ENCODE measurements at places on chromosomes 12 and 14. TPM values are rescaled to one million over a fixed set of nuclear protein-coding genes. Genes with fewer than 3 reads are reported as not detected.

STYK1 gene
- total RNA-seq = 0.37 TPM

GRCh38 chr14:23568600-23569331 lies 1.2 kb upstream of the AP1G2 start:
- DNase-seq = peak; percentile 66

DNA sequence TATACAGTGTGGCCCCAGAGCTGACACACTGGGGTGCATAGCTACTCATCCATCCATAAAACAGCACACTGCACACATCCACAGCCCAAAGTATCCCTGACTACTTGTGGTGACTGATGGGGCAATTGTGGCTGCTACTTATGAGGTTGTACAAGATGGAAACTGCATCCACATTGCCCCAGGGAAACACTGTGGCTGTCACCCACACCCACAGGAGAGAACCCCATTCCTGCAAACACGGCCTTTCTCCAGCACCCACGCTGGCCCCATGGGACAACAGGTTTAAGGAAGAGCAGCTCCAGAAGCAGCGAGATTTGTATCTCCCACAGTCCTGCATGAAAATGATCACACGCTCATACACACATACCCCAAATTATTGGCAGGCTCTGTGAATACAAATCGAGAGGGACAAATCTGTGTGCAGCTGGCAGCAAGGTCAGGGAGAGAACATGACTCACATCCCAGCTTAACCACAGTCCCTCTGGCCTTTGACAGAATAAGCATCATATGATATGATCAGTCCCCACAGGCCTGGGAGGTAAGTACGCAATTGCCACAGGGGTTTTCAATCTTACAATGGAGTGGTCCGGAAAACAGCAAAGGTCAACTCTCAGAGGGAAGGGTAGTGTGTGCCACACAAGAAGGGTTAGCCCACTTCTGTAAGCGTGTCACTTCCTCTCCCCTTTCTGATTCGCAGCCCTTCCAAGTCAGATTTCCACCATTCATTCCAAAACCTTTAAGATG lies 61.9 kb downstream of the ESR2 start:
- no peak for DNase-seq

DNA sequence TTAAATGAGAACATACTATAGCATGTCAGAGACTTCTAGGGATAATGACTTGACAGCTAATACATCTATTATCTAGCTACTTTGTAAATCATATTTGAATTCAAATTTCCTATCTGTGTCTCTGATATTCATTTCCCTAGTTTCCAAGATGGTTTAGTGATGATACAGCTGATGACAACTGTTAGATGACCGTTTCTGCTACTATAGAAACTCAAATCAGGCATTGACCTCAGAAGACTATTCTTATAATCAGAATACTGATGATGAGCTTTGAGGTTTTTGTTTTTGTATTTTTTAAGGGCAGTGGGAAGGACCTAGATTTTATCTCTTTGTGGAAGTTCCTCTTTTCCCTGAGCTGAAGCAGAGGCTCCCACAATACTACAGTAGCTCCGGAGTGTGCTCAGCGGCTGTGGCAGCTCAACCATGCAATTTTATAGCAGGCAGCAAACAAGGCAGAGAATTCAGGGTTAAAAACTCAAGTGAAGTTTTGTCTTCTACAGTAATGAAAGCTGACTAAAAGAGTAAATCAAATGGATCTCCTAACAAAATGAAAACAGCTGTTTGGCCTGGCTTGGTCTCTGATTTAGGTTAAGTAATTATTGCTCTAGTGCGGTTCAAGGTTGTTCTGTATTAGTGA lies 145.1 kb downstream of the SLC25A21 start:
- DNase-seq = no peak

DNA sequence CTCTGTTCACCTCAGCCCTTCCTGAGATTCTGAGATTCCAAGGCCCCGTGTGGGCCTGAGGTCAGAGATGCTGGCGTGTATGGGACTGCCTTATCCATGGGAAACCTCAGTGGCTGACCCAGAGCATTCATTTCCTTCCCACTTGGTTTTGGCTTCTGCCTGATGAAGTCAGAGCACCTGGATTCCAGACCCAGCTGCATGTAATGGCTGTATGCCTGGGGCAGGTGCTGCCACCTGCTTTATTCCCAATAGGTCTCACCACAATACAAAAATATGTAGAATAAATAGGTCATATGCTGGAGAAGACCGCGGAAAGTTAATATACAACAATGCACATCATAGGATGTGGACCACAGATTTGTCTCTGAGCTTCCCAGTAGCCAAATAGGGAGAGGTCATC lies 25.6 kb downstream of the FIGNL2 start:
- DNase-seq = no peak

CAPZA3 gene
- total RNA-seq = not detected

- no peak for DNase-seq
These were observed 123.4 kb downstream of the TTC7B start for GRCh38 chr14:90692826-90693225.

- no peak for DNase-seq
These were observed 61.8 kb upstream of the DACT1 start for GRCh38 chr14:58575956-58576355.

Measured in H9 (cell line).